ENCODE measurements at places on chromosomes 16 and 17.
A peak's percentile ranks its signal among the peaks of the same experiment; 100 is the strongest.

GRCh38 chr16:28011223-28011622, 52.3 kb downstream of the GSG1L start:
- DNase-seq, result no peak

DNA sequence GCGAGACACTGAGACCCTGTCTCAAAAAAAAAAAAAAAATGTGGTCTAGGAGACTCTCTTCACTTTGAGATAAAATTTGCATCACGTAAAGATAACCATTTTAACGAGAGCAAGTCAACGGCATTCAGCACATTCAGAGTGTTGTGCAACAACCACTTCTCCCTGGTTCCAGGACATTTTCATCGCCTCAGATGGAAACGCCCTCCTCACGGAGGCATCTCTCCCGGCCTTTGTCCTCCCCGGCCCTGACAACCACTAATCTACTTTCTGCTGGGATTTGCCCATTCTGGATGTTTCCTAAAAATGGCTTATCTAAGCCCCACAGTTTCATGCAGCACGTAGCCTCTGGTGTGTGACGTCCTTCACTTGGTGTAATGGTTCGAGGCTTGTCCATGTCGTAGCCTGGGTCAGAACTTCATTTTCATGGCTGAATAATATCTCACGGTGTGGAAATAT, 6.4 kb upstream of the NPRL3 start:
- DNase-seq, result no peak

- DNase-seq, result no peak
Measured at GRCh38 chr17:79495665-79496064, 115.2 kb downstream of the RBFOX3 start.

DNA sequence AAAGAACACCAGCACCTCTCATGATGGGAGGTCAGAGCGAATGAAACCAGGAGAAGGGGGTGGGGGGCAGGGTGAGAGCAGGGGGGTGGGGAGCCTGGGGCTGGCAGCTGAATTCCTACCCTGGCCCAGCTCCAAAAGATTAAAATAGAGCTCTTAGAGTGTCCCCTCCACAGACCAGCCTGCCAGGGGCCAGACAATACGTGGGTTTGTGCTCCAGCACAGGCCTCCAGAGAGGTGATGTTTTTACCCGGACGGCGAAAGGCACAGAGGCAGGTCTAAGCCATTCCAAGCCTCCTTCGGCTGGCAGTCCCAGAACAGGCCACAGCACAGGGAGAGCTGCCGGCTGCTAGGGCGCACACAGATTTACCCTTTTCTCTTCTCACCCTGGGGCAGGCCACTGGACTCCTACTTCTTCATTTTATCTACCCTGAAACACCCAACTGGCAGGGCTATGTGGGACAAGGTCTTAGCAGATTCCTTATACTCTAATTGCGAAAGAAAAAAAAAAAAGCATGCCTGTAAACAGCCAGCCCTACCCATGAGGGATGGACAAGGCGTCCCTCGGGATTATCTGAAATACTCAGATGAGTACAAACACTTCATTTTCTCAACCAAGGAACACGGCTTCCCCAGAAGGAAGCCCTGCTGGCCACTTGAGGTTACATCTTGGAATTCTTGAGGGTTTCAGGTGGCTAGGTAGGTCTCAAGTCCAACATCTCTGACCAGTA, 71.9 kb upstream of the NOG start:
- DNase-seq, result no peak

DNA sequence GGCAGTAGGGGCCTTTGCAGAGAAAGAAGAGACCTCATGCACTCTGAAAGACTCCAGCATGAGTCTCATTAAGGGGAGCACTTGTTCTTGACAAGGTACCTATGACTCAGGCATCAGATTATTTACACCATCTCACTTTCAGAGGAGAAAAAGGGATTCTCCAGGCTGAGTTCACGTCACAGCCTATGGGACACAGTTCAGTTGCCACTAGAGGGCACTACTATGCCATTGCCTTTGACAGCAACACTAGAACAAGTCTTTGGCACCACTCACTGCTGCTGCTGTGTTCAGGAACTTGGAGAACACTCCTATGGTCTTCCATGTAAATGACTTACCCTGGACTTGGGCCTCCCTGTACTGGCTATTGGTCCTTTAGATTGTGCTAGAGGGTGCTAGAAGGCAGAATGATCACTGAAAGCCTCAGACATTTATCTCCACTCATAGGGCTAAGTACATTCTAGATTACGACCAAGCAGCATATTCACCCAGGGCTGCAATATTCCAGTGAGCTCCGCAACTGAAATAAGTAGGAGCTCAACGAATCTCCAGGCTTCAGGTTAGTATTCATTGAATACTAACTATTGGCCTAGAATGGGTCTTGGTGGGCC, 225.1 kb upstream of the CA10 start:
- DNase-seq, result peak; percentile 1

GRCh38 chr16:55489119-55489955, 10.3 kb downstream of the MMP2 start:
- no peak for DNase-seq

DNA sequence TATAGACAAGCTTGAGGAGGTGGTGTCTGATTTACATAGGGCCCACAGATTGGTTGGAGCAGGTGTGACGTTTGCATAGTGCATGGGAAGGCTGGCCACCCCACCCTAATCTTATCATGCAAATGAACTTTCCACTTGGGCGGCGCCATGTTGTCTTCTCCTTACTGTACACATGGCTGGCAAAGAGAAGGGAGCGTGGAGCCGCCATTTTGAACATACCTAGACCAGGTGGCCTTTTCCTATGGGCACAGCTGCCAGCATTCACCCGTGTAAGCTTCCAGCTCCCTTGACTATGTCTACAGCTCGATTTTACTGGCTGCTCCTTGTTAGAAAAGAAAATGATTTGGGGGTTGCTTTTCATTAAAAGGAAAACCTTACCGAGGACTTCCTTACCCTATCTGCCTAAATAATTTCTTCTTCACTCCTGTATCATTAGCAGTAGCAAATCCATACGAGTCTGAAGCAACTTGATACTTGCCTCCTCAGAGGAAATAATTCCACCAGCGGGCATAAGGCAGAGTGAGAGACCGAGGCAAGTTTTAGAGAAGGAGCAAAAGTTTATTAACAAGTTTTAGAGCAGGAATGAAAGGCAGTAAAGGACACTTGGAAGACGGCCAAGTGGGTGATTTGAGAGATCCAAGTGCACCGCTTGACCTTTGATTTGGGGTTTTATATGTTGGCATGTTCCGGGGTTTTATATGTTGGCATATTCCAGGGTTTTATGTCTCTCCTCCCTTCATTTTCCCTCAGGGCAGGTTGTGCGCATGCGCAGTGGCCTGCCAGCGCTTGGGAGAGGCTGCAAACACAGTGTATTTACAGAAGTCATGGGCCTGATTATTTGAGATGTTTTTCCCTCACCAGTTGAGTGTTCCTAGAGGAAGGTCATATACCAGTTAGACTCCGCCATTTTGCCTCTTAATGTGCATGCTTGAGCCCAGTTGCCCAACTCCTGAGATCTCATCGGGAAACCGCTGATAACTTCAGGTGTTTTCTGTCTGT, 65.7 kb downstream of the MARF1 start:
- DNase-seq, result no peak

GRCh38 chr17:4822835-4823234, 10.3 kb upstream of the MINK1 start:
- no peak for DNase-seq

GRCh38 chr16:87463722-87464690, 28.8 kb downstream of the ZCCHC14 start:
- DNase-seq, result no peak

GRCh38 chr16:68086860-68087268, 1.7 kb downstream of the NFATC3 start:
- no peak for DNase-seq

- DNase-seq, result no peak
Measured at GRCh38 chr17:77926981-77927380, 31.5 kb upstream of the TNRC6C start.

DNA sequence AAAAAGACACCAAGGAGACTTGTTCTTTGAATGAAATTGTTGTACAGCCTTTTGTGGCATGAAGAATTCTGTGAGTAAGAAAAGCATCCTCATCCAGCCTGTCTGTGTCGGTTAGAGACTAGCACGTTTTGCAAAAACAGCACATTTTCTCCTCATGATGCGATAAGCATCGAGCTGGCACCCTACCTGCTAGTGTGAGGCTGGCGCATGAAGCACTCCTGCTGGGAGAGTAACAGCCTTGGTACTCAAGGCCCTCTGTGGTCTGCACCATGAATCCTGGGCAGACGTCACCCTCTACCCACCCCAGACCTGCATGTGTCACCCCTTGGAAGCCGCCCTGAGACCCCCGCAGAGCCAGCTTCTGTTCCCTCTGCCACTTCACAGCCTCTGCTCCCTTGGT, 92.6 kb upstream of the TMEM132E start:
- no peak for DNase-seq

DNA sequence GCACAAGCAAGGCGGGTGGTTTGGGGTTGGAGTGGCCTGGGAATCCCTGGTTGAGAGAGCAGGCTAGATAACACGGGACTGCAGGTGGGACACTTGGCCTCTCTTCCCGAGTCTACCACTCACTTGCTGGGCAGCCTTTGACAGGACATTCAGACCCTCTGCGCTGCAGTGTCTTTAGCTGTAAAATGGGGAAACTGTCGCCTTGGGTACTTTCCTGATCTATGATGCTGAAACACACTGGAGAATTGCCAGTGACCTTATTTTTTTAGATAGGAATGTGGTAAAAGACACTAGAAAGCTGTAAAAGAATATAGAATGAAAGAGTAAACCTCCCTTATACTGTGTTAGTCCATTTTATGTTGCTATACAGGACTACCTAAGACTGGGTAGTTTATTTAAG, 30.5 kb downstream of the KSR1 start:
- no peak for DNase-seq

All from stimulated activated CD4-positive, alpha-beta T cell treated with anti-CD3 and anti-CD28 coated beads, Interleukin-12 subunit alpha, Interleukin-12 subunit beta, amount 100 ng/mL, for 24 hours (primary cell).